ENCODE measurements at places on chromosomes 13 and 19.

- DNase-seq: no peak
These were observed 17.3 kb upstream of the FCGBP start for GRCh38 chr19:39951686-39952085.

GRCh38 chr13:109323338-109323737, 463.0 kb downstream of the IRS2 start:
- DNase-seq: no peak

DNA sequence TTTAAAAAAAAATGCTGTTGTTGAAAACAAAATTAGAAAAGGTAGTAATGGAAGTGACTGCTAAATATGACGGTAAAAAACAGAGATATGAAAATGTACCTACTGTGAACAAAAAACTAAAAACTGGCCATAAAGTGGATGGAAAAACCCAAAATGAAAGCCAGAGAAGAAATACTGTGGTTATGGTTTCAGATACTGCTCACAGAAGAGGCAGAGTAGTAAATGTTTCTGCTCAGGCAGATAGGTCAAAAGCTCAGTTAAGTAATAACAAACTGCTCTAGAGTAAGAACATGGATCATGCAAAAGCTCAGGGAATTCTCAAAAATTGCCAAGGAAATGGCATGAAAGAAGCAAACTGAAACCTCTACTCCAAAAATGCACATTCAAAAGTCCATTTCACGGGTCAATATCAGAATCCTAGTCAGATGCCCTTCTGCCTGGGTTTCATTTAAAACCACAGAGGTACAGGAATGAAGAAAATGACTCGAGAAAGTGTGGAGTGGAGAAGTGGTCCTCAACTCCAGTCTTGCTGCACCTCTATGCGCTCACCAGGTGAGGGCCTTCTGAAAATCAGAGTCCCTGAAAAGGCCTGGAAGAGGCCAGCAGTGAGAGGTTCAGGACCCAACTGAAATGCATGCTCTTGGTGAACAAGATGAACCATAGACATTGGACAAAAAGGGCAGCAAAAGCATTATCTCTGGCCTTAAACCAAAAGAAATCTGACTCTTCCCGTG, 315.0 kb upstream of the SPRY2 start:
- no peak for DNase-seq

DNA sequence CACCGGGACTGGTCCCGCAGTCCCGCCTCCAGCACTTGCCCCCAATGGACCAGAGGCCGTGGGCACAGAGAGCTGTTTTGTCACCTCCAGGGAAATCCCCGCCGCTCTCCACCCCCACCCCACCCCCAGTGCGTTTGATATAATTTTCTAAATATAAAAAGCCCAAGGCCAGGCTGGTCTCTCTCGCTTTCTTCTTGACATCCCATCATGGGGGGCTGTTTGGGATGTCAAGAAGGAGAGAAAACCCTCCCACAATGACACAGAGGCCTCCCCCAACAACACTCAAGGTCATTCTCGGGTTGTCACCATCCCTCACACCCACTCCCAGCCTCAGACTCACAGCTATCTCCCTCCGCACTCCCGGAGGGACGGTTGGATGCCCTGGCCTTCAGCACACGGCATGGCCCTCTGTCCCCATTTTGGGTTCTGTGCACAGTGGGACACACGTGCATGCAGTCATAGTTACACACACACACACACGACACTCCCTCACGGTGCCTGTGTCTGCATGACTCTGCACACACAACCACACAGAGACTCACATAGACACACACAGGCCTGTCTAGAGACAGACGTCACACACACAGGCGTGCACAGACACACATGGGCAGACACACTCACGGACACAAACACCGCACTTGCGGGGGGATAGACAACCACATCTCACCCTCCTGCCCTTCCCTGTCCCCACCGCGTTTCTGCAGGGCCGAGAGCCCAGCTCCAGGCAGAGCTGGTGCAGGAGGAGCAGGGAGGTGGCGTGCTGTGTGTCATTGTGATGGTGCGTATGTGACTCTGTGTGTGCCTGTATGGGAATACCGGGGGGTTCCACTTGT, 4.8 kb upstream of the NFIC start:
- DNase-seq: no peak

DNA sequence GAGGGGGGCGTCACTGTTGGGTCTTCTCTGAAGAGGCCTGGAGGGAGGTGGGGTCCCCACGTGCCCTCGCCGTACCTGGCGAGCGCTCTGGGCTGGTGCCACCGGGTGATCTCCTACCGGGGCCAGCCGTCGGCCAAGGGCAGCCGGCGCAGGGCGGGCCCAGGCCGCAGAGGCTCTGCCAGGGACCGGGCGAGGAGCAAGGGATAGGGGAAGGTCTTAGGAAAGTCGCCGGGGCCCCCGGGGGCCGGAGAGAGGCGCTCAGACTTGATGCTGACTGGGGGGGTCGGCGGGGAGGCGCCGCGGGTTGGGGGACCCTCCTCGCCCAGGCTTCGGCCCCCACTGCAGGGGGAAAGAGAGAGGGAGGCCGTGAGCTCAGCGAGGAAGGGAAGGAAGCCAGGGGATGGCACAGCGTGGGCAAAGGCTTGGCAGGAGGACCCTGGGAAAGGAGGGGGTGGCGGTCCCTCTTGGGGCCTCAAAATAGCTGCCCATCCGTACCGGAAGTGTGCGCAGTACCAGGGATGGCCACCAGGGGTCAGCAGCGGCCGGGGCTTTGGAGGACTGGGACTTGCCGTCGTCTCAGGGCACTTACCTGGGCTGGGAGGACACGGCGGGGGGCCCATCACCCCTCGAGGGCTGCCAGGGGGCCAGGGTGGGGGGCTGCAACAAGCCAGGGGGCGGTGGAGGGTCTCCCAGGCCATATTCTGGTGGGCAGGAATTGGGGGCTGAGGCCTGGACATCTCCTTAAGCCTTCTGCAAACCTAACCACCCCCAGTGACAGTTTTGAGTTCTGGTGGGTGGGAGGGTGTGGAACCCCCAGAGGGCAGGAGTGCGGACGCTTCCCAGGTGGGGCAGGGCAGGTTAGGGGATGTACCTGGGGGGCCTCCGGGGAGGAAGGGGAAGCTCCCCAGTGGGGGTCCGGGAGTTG, 7.7 kb upstream of the TMEM161A start:
- DNase-seq: peak; percentile 86

- peak; percentile 54 for DNase-seq
These were observed 12.4 kb downstream of the SNRNP70 start for GRCh38 chr19:49097453-49098288.

- DNase-seq: no peak
These were observed 2.1 kb upstream of the PNMA8B start for GRCh38 chr19:46497773-46498172.

DNA sequence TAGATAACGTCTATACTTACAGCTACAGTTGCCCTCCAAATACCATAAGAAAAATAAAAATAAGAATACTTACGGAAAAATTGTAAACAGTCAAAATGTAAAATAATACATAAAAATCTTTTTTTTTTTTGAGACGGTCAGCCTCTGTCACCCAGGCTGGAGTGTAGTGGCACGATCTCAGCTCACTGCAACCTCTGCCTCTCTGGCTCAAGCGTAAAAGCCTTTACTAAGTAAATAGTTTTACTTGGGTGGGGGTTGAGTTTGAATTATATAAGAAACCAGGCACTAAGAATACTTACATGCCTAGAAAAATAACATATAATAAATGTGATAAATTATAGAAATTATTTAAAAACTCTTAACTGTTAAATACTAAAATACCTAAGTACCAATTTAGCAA, 1413.0 kb upstream of the PRR20A start:
- DNase-seq: no peak

DNA sequence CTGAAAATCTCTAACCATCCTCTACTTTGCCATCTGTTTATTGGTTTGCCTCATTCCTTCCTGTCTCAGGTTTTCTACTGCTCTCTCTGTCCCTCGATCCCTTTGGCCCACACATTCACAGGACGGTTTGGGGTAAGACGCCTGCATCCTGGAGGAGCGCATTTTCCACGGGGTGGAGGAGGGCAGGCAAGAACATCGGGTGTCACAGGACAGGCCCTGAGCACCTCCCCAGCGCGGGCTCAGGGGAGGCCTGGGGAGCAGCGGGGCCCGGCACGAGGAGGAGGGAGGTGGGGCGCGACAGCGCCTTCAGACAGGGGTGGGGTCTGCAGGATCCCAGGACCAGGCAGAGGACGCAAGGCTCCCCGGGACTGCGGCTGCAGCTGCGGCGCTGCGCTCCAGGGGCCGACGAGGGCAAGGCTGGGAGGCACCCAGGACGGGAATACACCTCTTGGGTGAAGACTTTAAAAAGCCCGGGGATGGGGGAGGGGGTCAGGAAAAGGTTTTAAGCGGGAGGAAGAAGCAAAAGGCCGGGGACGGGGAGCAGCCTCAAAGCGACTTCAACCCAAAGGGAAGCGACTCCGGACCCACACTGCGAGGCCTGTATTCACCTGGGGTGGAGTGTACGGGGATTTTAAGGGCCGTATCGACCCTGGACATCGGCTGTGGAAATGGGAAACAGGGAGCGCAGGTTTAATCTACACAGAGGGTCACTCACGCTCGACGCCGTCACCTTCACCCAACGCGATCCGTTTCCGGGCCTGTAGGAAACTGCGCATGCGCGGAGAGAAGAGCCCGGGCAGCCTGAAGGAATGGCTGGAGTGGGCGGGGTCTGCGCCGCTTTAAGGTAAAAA, at the start of gene ZNF415:
Gene ZNF415 (minus strand): TSS at position 770 of the 851 bp plus-strand sequence. CDS start 10,234 bp downstream, outside the sequence.
- DNase-seq: peak; percentile 25

GRCh38 chr19:18251587-18252369, 22.5 kb downstream of the IQCN start:
- peak; percentile 69 for DNase-seq

DNA sequence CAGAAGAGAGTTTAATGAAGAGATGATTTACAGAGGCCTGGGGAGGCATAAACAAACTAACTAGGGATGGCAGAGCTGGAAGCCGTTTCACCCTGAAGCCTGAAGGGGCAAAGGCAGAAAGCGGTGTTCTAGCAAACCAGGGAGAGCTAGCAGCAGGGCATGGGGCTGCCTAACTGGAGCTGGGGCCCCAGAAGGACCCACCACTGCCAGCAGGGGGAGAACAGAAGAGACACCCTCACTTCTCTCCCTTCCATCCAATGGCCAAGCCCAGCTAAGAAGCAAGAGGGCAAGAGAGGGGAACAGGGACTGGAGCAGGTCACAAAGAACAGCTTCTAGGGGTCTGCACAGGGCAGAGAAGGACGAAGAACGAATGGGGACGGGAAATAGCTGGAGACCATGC, 195.5 kb downstream of the KATNAL1 start:
- no peak for DNase-seq

DNA sequence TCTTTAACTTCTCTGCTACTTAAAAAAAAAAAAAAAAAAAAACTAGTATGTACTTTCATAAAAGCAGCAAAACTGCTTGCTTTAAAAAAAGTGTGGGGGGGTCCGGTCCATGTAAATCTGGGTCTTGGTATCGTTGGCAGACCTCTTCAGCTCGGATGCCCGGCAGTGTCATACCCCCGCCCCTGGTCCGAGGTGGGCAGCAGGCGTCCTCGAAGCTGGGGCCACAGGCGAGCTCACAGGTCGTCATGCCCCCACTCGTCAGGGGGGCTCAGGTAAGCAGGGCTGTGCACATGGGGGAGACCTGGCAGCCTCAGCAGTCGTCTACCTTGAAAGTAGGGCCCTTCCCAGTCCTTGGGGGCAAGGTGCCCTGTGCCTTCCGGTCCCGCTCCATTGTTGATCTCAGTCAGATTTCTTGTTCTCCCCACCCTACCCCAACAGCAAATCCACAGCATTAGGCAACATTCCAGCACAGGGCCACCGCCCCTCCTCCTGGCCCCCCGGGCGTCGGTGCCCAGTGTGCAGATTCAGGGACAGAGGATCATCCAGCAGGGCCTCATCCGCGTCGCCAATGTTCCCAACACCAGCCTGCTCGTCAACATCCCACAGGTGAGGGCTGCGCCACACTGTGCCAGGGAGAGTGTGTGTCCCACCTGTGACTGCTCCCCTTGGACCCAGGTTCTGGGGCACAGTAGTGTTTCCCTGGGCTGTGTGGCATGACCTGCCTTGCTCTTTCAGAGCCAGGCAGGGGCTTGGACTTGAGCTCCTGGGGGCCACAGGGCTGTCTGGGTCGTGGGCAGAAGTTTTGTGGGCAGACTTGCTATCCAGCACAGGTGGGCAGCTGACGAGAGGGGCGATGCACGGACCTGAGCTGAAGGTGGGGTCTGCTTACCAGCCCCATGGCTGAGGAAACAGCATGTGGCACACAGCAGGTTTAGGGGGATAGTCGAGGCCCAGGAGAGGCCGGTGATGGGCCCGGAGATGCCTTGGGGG, 19.4 kb downstream of the TSSK6 start:
- no peak for DNase-seq

DNA sequence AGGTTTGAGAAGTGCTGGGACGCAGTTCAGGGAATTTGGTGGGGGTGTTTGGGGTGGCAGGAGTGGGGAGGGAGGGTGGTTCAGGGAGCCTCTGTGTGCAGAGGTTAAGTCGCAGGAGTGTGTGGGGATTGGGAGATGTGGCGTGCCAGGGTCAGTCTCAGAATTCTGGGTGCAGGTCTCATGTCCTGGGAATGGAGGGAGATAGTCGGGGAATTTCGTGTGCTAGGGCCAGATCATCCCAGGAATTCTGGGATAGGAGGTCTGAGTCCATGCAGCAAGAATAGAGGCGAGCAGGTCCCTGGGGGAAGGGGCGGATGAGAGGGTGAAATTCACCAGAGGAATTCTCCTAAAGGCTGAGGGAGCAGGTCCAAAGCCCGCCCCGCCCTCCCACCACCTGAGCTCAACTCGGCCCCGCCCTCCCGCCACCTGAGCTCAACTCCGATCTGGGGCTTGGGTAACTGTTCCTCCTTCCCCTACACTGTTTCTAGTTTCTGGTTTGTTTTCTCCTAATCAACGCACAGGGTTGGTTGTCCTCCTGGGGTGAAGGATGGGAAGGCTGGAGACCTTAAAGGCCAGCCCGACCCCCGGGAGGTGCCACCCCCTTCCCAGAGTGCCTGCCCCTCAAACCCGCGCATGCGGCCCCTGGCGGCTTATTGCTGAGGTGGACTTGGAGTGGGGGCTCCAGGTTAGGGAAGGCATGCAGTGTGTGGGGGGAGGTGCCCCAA, 15.2 kb downstream of the KCNC3 start:
- DNase-seq: no peak

DNA sequence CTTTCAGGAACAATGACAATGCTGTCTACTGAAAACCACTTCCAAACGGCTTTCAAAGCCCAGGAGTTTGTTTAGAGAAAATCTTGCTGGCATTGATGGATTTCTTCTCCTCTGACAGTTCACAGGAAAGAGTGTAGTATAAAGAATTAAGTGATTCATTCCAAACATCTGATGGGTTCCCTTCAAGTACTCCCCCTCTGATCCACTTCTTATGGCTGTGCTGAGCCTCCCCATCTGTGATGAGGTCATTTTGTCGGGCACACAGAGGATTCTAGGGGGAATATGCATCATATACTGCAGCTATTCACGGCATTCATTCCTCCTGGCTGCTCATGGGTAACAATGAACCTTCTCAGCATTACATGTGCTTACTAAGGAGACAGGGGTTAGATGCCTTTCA, 107.9 kb downstream of the RGCC start:
- no peak for DNase-seq

Data from stimulated activated CD4-positive, alpha-beta T cell treated with anti-CD3 and anti-CD28 coated beads, Interleukin-15, amount 100 ng/mL, for 1 hour (primary cell).